Skin of body (tissue), 3 donors: ENCODE measurements at places on chromosomes 7 and 10.

DNA sequence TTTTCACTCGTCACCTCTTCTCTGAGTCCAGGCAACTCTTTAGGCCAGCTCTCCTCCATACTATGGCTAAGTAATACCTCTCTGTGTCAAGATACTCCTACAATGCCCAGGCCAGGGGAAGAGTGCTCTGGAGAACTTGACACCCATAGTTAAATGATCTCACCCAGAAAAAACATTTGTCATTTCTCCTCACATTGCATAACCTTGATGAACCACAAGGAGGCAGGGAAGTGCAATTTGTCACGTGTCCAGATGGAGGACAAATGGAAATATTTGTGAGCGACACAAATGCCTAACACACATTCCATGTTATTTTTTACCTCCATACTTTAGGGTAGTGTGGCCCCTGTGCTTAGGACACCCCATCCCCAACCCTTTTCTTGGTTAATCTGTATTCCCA, 78.3 kb downstream of the HTR7 start:
- no peak for DNase-seq

DNA sequence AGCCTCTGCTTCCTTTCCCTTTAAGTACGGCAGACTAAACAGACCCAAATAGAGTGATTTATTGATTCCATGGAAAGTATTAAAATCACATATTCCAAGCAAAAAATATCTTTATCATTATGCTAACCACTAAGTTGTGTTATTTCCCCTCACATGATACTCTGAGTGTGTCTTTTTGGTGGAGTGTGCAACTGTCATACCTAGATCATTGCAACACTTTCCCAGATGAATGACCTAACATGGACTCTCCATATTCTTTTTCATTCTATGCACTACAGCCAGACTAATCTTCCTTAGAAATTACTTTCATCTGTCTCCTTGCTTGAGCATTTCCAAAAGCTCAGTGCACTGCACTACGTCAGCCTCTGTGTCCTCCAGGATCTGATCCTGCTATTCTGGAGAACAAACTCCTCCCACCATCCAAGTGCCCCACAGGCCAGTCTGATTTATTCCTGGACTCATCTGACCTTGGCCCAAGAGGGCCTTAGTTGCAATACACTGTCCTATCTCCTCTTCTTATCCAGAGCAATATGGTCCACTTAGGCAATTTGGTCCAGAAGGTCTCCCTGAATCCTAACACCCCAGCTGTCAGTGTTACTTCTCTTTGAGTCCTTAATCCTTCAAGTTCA, 263.3 kb upstream of the KLF6 start:
- DNase-seq, result no peak

GRCh38 chr10:125772112-125772863, 3.3 kb downstream of the MMP21 start:
- DNase-seq, result no peak

- DNase-seq, result no peak
These were observed 28.1 kb downstream of the TWIST1 start for GRCh38 chr7:19089378-19089777.

DNA sequence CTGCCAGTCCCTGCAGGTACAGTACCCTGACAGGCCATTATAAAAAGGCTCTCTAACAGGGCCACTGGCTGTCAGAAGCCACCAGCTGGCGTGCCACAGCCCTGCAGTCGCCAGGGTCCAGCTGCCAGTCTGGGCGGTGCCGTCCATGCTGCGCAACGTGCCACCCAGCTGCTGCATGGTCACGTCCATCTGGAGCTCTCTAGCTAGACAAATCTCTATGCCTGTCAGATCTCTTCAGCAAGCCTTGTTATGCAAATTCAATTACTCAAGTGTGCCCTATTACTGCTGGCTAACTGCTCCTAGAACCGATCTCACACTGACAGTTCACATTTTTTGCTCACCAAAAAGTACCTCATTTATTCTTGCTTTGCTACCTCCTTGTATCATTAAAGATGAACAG, 75.9 kb downstream of the HIBADH start:
- DNase-seq, result no peak

DNA sequence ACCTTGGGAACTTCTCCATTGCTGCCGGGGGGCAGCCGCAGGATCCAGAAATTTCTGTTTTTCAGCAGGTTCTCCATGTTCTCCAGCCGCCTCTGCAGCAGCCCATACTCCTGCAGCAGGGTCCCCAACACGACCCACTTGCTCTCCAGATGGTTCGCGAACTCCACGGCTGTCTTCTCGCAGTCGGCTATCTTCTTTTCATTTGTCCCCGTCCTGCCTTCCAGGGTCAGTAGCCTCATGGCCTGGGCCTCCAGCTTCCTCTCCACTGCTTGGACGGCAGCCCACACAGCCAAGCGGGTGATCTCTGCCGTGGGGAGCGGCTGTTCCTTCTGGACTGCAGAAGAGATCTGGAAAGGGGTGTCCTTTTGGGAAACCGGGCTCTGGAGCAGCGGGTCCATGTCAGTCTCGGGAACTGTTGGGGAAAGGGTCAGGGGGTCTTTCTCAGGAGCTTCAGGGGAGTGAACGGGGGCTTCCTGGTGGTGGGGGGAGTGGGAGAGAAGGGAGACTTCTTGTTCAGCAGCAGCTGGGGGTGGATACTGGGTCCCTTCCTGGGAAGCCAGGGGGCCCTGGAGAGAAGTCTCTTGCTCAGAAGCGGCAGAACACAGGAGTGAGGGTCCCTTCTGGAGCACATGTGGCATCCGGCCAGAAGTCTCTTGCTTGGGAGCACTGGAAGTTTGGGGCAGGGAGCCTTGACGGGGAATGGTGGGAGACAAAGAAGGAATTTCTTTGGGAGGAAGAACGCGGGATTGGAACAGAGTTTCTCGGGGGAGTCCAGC, 5.5 kb downstream of the ZNF777 start:
- DNase-seq, result no peak

- DNase-seq, result no peak
These were observed 9.1 kb downstream of the EN2 start for GRCh38 chr7:155466814-155467733.
